ENCODE measurements at places on chromosomes 11 and 22.

GRCh38 chr11:57801183-57801485, 39.5 kb downstream of the CTNND1 start:
- H3K36me3 ChIP-seq: peaks cover 57% of the 10 kb centered on the region
- 0 out of 2 replicates have a peak overlapping the region, but pooled peaks have one; percentile 12 for H3K27ac ChIP-seq
- DNase-seq: no peak
- H3K4me1 ChIP-seq: peaks cover 32% of the 10 kb centered on the region
- no peak overlapping the region for H3K4me3 ChIP-seq

- H3K27me3 ChIP-seq: peaks cover 7% of the 10 kb centered on the region
- peak; percentile 30 for DNase-seq
- H3K4me1 ChIP-seq: no peaks in the 10 kb centered on the region
- no peak overlapping the region for H3K4me3 ChIP-seq
- H3K27ac ChIP-seq: no peak overlapping the region
Observed at GRCh38 chr11:114257621-114258558, 38.3 kb upstream of the NNMT start.

DNA sequence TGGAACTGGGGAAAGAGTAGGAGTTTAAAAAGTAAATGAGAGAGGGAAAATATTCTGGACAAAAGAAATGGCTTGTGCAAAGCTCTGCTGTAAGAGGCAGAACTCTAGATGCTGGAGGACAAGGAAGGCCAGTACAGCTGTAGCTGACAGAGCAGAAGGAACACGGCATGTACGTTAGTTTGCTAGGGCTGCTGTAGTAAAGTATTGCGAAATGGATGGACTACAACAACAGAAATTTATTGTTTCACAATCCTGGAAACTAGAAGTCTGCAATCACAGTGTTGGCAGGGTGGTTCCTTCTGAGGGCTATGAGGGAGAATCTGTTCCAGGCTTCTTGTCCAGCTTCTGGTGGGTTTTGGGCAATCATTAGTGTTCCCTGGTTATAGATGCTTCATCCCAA, 454.4 kb downstream of the NTM start:
- peaks cover 40% of the 10 kb centered on the region for H3K27me3 ChIP-seq
- no peak overlapping the region for H3K27ac ChIP-seq
- no peaks in the 10 kb centered on the region for H3K4me1 ChIP-seq
- peak; percentile 85 for DNase-seq
- H3K4me3 ChIP-seq: no peak overlapping the region
- H3K36me3 ChIP-seq: no peaks in the 10 kb centered on the region

- DNase-seq: no peak
- H3K36me3 ChIP-seq: no peaks in the 10 kb centered on the region
- H3K4me3 ChIP-seq: no peak overlapping the region
- no peaks in the 10 kb centered on the region for H3K4me1 ChIP-seq
Observed at GRCh38 chr11:128940156-128940555, 2.5 kb downstream of the TP53AIP1 start.

DNA sequence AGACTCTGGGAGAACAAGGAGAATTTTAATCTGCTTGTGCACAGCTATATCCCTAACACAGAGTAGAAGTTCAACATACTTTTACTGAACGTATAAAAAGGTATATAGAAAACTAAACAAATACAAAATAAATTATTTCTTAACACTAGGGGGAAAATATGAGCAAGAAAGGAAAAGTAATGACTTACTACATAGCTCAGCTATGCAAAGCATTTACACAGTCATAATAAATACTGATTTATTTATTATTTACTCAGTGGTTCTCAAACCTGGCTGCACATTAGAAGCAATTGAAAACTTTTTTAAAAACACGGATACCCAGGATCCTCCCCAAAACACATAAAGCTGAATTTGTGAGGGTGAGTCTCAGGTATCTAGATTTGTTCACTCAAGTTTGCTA, 182.5 kb downstream of the TTC28 start:
- no peaks in the 10 kb centered on the region for H3K27me3 ChIP-seq
- no peaks in the 10 kb centered on the region for H3K36me3 ChIP-seq
- peak; percentile 58 for DNase-seq
- H3K4me1 ChIP-seq: peaks cover 9% of the 10 kb centered on the region
- H3K4me3 ChIP-seq: no peak overlapping the region

DNA sequence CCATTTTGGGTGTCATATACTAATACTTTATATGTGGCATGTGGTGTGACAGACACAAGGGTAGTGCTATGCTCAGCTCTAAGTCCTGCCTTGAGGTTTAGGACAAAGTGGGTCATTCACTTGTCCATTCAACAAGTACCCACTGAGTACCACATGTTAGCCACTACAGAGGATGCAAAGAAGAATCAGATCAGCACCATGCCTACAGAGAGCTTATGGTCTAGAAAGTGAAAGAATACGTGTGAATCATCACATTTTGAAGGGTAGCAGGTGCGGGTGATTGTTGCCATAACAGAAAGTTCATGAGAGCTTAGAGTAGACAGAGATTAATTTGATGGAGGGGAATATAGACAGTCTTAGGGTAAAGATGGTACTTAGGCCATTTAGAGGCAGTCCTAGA, 18.3 kb downstream of the CLMP start:
- H3K27ac ChIP-seq: peak overlapping the region; percentile 90
- no peak for DNase-seq
- peaks cover 34% of the 10 kb centered on the region for H3K36me3 ChIP-seq
- H3K4me3 ChIP-seq: no peak overlapping the region

DNA sequence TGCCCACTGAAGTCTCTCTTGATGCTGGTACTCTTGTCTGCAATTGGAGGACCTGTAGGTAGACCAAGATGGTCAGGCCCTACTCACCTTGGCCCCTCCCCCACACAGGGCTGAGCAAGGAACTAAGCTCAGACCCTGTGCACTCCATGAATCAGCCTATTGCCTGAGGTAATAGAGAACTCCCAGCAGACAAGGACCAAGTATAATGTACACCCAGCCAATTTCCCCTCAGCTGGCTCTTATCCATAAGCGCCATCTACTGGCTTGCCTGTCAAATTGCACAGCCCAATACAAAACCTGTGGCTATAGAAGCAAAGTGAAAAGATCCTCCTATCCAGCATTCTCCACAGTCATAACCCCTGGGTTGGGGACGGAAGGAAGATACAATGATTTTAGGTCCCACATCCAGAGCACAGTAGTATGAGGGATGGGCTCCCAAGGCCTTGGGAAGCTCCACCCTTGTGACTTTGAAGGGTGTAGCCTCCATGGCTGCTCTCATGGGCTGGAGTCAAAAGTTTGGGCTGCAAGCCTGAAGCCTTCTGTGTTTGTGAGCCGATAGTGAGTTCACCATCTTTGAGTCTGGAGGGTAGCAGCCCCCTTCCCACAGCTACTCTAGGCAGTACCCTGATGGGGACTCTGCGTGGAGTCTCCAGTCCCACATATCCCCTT, 56.0 kb downstream of the GLYATL2 start:
- H3K4me3 ChIP-seq: no peak overlapping the region
- DNase-seq: peak; percentile 78
- H3K4me1 ChIP-seq: 0 out of 2 replicates have a peak, but pooled peaks cover 7% of the 10 kb centered on the region
- no peak overlapping the region for H3K27ac ChIP-seq
- H3K27me3 ChIP-seq: peaks cover 27% of the 10 kb centered on the region

- DNase-seq: no peak
- no peaks in the 10 kb centered on the region for H3K27me3 ChIP-seq
- peaks cover 18% of the 10 kb centered on the region for H3K4me1 ChIP-seq
Observed at GRCh38 chr22:24440718-24441405, 13.5 kb downstream of the ADORA2A start.

DNA sequence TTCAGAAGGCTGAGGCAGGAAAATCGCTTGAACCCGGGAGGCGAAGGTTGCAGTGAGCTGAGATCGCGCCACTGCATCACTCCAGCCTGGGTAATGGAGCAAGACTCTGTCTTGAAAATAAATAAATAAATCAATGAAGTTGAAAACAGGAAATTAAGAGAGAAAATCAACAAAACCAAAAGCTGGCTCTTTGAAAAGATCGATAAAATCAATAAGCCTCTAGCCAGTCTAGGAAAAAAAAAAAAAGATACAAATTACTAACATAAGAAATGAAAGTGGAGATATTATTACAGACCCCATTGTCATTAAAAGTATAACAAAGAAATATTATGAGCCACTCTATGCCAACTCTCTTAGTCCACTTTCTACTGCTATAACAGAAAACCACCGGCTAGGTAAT, 48.0 kb upstream of the NUP160 start:
- H3K36me3 ChIP-seq: no peaks in the 10 kb centered on the region
- no peak overlapping the region for H3K4me3 ChIP-seq
- DNase-seq: no peak
- no peak overlapping the region for H3K27ac ChIP-seq
- H3K27me3 ChIP-seq: no peaks in the 10 kb centered on the region

- peak; percentile 48 for DNase-seq
- H3K27ac ChIP-seq: no peak overlapping the region
- H3K36me3 ChIP-seq: no peaks in the 10 kb centered on the region
- no peaks in the 10 kb centered on the region for H3K4me1 ChIP-seq
- no peak overlapping the region for H3K4me3 ChIP-seq
Observed at GRCh38 chr11:17683377-17684161, 35.8 kb upstream of the MYOD1 start.

DNA sequence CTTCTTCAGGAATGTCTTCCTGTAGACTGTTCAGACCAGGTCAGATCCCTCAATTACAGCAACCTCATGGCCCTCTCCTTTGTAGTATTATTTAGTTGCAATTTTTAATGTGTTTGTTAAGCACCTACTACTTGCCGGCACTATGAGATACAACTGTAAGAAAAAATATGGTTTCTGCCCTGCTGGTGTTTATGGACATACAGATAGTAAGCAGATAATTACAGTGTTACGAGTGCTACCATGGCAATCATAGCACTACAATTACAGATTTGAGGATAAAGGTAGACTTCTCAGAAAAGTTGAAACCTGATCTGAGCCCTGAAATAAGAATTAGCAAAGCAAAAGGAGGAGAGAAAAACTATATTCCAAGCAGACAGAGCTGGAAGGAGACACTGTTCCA, 2.8 kb downstream of the LRRC51 start:
- no peak for DNase-seq
- no peaks in the 10 kb centered on the region for H3K27me3 ChIP-seq
- no peaks in the 10 kb centered on the region for H3K36me3 ChIP-seq
- no peak overlapping the region for H3K27ac ChIP-seq

- H3K36me3 ChIP-seq: no peaks in the 10 kb centered on the region
- no peaks in the 10 kb centered on the region for H3K27me3 ChIP-seq
- H3K4me1 ChIP-seq: peaks cover 6% of the 10 kb centered on the region
- no peak overlapping the region for H3K27ac ChIP-seq
- DNase-seq: no peak
- no peak overlapping the region for H3K4me3 ChIP-seq
Observed at GRCh38 chr11:109018639-109019038, 353.8 kb downstream of the DDX10 start.

- no peak overlapping the region for H3K4me3 ChIP-seq
- no peaks in the 10 kb centered on the region for H3K36me3 ChIP-seq
- peaks cover 6% of the 10 kb centered on the region for H3K4me1 ChIP-seq
Observed at GRCh38 chr22:41568811-41569210, 8.0 kb downstream of the CSDC2 start.

GRCh38 chr11:115503083-115503885, 931 bp downstream of the CADM1 start:
- H3K36me3 ChIP-seq: no peaks in the 10 kb centered on the region
- H3K27ac ChIP-seq: no peak overlapping the region
- H3K4me3 ChIP-seq: peak overlapping the region; percentile 55
- H3K27me3 ChIP-seq: peaks cover 55% of the 10 kb centered on the region
- no peaks in the 10 kb centered on the region for H3K4me1 ChIP-seq
- peak; percentile 51 for DNase-seq

DNA sequence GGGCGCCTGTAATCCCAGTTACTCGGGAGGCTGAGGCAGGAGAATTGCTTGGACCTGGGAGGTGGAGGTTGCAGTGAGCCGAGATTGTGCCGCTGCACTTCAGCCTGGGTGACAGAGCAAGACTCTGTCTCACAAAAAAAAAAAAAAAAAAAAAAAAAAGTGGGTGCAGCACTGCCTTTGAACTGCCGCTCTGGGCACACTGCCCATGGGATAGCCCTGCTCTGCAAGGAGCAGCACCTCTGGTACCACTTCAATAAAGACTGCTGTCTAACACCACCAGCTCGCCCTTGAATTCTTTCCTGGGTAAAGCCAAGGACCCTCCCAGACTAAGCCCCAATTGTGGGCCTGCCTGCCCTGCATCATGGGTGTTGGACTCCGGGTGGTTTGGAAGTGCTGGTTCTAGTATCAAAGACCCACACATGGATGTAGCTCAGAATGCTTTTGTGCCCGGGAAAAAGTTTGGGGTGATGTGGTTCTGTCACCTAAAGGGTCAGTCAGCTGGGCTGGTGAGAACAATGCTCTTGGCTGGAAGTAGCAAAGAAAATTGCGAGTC, 444.3 kb downstream of the TBC1D22A start:
- DNase-seq: no peak
- H3K36me3 ChIP-seq: no peaks in the 10 kb centered on the region
- H3K4me3 ChIP-seq: no peak overlapping the region
- no peaks in the 10 kb centered on the region for H3K27me3 ChIP-seq

- peaks cover 14% of the 10 kb centered on the region for H3K4me1 ChIP-seq
- no peak overlapping the region for H3K27ac ChIP-seq
- no peak overlapping the region for H3K4me3 ChIP-seq
- no peak for DNase-seq
- H3K36me3 ChIP-seq: no peaks in the 10 kb centered on the region
- no peaks in the 10 kb centered on the region for H3K27me3 ChIP-seq
Observed at GRCh38 chr11:67285541-67286498, 3.3 kb upstream of the ANKRD13D start.

GRCh38 chr11:14857621-14858020, 34.4 kb downstream of the CYP2R1 start:
- H3K36me3 ChIP-seq: no peaks in the 10 kb centered on the region
- no peaks in the 10 kb centered on the region for H3K4me1 ChIP-seq
- H3K27ac ChIP-seq: no peak overlapping the region
- H3K27me3 ChIP-seq: 0 out of 2 replicates have a peak, but pooled peaks cover 7% of the 10 kb centered on the region

- no peaks in the 10 kb centered on the region for H3K36me3 ChIP-seq
- no peak overlapping the region for H3K4me3 ChIP-seq
- no peak for DNase-seq
- H3K27me3 ChIP-seq: peaks cover 64% of the 10 kb centered on the region
Observed at GRCh38 chr11:1701091-1701807, 4.3 kb downstream of the KRTAP5-6 start.

GRCh38 chr22:23801238-23801821, 14.6 kb downstream of the SMARCB1 start:
- no peaks in the 10 kb centered on the region for H3K27me3 ChIP-seq
- DNase-seq: no peak
- peaks cover 18% of the 10 kb centered on the region for H3K36me3 ChIP-seq

DNA sequence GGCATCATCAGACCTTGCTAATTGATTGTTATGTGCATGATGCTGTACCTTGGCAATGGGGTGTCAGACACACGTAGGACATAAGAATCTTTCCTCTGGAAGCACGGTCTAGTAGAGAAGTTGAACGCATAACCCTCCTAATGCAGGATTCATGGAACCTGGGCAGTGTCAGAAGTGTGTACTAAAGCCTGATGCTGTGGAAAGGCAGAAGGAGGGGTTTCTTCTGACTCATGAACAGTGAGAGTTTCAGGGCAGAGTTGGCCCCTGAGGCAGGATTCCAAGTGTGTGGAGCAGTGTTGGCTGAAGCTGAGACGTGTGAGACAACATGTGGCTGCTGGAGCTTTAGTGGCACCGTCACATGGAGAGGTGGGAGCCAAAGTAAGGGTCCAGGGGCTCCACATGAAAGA, 3.5 kb downstream of the PANX1 start:
- peak overlapping the region; percentile 88 for H3K4me3 ChIP-seq
- H3K27me3 ChIP-seq: no peaks in the 10 kb centered on the region
- no peaks in the 10 kb centered on the region for H3K36me3 ChIP-seq
- DNase-seq: peak; percentile 94
- peak overlapping the region; percentile 96 for H3K27ac ChIP-seq
- peaks cover 66% of the 10 kb centered on the region for H3K4me1 ChIP-seq

- H3K4me3 ChIP-seq: no peak overlapping the region
- H3K36me3 ChIP-seq: no peaks in the 10 kb centered on the region
- H3K27me3 ChIP-seq: no peaks in the 10 kb centered on the region
- no peak overlapping the region for H3K27ac ChIP-seq
- no peak for DNase-seq
Observed at GRCh38 chr22:46795140-46795539, 32.7 kb downstream of the TBC1D22A start.
